Effector memory CD4-positive, alpha-beta T cell (primary cell): ENCODE measurements at places on chromosomes 3 and 15.

DNA sequence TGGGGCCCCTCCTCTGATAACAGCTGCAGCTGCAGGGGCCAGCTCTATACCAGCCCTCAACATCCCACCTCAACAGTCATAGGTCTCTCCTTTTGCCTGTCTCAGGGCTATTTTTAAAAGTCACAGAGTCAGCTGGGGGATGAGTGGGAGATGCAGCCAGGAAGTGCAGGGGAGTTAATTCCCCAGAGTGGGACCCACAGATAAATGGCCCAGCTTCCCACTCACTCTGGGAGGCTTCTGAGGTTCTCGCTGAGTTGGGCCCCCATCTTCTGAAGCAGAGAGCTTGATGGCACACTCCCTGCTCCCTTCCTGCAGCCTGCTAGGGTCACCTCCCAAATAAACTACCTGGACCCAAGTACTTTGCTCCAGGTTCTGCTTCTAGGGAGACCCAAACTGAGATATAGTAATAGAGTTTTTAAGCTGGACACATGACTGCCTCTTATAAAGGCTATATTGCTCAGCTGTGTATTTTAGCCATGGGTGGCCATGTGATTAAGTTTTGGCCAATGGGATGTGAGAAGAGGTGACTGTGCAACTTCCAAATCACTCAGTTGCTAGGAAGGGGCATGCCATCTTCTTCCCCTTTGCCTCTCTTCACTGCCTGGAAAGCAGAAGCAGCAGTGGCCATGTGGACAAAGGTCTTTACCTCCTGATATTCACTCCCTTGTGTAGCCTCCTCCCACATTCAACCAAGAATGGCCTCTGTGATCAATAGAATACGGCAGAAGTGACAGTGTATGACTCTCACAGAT lies 15.5 kb upstream of the VIPR1 start:
- no peak for DNase-seq

DNA sequence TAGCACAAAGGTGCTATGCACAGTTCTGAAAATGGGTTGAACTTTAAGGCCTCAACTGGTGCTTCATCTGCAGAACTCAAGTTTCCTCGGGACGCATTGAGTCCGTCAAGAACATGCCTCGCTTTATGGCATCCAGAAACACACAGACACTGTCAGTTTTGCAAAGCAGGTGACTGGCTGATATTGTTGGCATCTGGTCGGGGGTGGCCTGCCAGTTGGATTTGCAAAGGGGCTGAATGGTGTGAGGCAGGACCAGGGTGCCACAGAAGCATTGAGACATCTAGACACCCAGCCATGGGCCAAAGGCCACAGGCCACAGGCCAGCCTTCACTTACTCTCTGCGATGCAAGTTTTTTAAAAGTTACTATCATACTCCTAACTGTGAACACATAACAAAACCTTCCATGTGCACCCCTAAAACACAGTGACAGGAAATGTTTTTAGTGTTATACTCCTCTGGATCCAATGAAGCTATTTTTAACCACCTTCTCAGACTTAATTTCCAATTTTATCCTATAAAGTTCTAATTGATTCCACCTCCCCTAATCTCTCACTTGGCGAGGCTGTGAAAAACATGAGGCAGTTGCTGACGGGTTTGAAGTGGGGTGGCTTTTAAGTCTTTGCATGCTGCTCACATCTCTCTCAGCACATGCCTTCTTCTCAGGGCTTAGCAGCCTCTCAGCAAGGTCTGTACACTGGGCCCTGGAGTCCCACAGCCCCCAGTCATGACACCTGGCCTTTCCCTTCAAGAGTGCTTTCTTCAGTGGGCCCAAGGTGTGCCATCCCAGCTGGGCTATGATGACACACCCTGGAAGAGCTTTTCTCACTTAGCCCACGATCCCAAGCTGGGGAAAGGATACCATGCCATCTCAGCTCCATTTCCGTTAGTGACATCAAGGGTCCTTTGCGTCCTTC lies 38.5 kb upstream of the DUSP7 start:
- no peak for DNase-seq

GRCh38 chr3:13146643-13147143 lies 73.5 kb upstream of the IQSEC1 start:
- no peak for DNase-seq

DNA sequence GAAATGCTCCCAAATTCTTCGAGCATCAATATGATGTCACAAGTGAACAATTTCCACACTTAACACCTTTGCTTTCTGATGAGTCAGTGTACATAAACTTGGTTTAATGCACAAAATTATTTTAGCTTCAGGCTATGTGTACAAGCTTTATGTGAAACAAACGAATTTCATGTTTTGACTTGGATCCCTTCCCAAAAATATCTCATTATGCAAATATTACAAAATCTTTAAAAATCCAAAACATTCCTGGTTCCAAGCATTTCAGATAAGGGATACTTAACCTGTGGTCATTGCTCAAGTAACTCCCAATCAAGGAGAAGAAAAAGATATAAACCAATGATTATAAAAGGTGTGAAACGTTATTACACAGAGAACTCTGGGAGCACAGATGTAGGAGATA lies 25.2 kb downstream of the RAB5A start:
- no peak for DNase-seq

DNA sequence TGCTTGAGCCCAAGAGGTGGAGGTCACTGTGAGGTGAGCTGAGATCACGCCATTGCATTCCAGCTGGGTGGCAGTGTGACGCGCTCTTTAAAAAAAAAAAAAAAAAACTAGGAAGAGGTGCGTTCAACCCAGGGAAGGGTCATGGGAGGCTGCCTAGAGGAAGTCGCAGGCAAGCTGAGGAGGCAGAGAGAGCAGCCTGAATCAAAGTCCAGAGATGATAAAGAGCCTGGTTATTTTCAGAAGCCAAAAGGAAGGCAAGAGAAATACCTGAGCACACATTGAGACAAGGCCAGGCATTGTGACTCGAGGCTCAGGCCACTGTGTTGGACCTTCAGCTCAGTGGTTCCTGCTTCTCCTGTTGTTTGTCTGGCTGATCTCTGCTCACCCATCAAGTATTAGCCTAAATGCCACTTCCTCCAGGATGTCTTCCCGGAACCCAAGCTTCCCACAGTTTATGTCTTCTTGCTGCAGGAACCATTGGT lies 16.1 kb upstream of the GCNT3 start:
- DNase-seq: no peak

GRCh38 chr3:32632533-32633265 lies 52.3 kb upstream of the CNOT10 start:
- no peak for DNase-seq

DNA sequence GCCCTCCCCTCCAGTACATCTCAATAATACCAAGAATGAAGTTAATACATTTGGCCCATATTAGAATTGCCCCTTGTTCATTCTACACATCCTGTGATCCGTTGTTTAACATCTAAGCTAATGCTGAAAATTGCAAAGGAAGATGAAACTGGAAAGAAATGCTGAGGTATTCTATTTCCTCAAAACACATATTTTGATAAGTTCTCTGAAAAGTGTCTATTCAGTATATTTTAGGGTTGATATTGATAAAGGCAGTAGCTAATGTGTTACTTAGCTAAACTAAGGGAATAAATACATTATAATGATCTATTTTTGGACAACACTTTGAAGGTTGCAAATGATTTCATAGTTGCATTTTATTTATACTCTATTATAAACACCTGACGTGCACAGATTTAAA lies 702.6 kb upstream of the ROBO1 start:
- no peak for DNase-seq

GRCh38 chr3:11245827-11246662 lies 26.2 kb upstream of the ATG7 start:
- DNase-seq: no peak

- DNase-seq: no peak
These were observed 98.0 kb upstream of the TLE3 start for GRCh38 chr15:70195587-70196305.
